ENCODE measurements at places on chromosomes 7 and 10.

DNA sequence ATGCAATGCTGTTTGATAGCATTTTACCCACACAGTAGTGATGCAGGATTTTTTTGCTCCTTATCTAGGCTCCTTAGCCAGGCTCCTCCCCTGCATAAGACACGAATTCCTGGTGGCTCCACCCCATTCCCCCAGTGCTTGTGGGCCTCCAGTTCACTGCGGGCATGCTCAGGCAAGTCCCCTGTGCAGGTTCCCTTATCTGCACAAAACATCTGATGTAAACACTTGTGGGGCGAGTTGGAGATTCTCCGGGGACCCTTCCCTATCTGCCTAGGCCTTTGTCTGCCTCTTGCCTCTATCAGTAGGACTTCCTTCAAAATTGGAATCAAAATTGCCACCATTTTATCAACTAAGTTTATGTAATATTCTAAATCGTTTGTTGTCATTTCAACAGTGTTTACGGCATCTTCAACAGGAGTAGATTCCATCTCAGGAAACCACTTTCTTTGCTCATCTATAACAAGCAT, 5.4 kb upstream of the STK17A start:
- DNase-seq: no peak

- no peak for DNase-seq
Observed at GRCh38 chr10:83527934-83528333, 611.4 kb upstream of the GHITM start.

- no peak for DNase-seq
Observed at GRCh38 chr10:101295261-101295660, 58.7 kb upstream of the BTRC start.

DNA sequence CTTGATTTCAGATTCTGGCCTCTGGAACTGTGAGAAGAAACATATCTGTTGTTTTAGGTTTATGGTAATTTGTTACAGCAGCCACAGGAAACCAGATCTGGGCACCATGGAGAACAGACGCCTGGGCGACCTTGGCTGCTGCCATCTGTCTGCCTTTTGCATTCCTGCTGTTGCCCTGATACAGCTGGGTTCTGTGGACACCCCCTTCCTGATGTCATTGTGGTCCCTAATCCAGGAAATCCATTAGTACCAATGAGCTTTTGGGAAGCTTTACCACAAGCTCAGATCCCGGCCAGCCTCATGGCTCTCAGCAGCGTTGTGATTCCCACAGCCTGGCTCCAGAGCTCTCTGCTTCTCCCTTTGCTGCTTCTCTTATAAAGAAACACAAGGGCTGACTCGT, 174.2 kb upstream of the NPS start:
- no peak for DNase-seq

DNA sequence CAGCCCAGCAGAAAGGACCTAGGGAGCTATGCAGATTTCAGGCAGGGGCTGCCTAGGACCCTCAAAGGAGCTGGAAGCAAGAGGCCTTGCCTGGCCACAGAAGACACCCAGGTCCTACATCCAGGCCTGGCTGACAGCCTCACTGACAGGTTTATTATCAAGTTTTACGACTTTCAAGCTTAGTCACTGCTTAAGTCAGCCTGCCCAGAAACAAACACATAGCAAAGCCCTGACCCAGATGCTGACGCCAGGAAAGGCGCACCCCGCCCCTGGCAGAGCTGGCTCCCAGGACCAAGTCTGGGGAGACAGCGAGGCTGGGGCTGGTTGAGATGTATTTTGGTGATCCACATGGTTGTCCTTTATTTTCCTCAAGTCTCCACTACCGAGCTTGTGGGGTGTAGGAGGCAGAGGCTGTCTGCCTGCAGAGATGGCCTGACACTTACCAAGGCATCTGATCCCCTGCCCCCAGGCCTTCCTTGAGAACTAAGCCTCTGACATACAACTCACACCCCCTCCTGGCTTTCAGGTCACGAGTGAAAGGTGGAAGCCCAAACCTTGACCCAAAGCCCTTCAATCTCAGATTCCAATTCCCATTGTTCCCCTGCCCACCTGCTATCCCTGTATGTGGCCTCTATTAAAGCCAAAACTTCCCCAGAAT, 80.7 kb upstream of the EMX2 start:
- no peak for DNase-seq

- DNase-seq: no peak
Observed at GRCh38 chr7:7970531-7971307, 2.1 kb downstream of the GLCCI1 start.

Measured in effector CD4-positive, alpha-beta T cell (primary cell).